ENCODE measurements at places on chromosomes 1 and 21.

DNA sequence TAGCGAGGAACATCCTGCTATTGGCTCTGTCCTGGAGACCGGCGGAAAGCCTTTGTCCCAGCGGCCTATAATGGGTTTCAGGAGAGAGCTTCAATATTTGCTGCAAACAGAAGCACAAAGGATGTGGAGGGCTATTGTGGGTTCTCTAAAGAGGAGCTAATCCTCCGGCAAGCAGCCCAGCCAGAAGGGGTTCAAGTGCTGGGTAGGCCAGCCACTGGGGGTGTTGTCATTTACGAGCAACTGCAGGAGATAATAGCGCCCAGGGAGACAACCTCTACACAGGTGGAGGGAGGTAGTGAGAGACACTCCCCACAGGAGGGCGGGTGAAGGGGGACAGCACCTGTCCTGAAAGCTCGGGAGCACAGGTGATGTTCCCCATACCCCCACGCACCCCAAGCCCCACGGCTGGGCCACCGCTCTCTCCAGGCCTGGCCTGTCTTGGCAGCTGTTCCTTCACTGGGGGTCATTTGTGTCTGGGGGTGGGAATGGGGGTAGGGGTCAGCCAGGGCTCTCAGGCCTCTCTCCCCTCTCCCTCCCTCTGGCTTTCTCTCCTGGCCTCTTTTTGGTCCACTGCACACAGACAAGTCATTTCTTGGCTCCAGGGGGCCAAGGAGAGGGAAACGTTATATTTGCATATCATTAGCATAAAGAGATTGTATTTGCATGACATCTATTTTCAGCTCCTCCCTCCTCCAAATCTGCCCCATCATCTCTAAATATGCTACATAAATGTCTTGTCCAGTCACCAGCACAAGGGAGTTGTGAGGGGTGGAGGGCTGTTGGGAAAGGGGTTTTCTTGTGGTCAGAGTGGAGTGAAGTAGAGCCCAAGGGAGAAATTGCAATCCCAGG, 22.0 kb upstream of the SLC26A9 start:
- DNase-seq, result no peak

DNA sequence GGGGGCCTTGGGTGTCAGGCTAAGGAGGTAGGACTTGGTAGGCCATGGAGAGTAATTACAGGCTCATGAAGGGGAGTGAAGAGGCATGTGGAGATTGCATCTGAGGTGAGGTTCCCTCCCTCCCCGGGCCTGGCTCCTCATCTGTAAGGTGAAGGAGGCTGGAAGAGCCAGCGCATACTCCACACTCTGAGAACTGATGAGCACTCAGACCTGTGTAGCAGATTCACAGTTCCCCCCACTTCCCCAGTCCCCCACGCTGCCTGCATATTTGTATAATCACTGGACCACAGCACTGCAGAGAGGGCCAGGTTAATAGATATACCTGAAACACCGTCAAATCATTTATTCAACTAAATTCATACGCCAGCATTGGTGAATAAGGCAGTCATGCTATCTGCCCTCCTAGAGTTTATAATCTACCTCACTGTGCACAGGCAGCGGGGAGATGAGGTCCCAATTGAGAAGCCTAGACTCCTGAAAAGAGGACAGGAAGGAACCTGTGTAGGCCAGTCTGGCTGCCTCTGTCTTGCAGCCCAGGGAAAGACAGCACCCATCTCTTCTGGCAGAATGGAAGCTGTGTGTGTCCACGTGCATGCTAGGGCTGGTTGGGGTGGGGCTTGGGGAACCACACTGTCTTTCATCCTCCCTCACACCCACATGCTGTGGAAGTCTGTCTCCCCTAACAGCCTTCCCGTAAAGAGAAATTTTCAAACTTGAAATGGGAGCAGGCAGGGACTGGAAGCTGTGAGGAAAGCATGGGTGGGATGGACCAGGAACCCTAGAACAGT, 110.6 kb upstream of the ATP1A1 start:
- DNase-seq, result no peak

DNA sequence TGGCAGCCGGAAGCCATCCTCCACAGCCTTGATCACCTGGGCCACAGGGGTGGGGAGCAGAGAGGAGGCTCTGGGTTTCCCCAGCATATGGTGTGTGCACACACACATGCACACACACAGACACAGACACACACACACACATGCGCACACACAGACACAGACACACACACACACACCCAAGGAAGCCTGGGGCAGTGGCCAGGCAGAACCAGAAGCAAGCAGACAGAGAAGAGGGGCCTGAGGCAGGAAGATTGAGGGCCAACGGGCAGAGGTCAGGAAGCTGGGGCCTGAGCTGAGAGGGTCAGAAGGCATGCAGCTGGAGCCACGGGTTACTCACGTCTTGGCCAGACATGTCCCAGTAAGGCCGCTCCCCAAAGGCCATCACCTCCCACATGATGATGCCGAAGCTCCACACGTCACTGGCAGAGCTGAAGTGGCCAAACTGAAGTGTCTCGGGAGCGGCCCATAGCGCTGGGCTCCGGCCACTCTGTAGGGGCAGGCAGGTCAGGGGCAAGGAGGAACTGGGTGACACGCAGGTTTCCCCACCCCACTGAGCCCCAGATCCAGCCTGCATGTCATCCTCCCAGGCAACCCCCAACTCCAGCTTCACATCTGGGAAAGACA, 27.4 kb downstream of the CDCA8 start:
- DNase-seq, result no peak

DNA sequence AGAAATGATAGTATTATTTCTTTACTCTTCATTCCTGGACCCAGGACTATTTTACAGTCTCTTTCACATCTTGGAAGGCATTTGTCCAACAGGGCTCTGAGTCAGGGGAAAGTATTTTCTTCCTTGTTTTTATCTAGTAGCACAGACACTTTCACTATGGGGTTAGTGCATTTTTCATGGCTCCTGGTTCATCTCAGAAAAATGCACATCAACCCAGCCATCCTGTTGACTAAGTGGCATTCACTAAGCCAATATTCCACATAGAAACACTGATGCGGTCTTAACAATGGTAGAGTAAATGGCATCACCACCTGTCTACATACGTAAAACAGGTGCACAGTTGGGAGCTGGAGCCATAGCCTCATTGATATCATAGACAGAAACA, 87.4 kb upstream of the C1orf21 start:
- no peak for DNase-seq

DNA sequence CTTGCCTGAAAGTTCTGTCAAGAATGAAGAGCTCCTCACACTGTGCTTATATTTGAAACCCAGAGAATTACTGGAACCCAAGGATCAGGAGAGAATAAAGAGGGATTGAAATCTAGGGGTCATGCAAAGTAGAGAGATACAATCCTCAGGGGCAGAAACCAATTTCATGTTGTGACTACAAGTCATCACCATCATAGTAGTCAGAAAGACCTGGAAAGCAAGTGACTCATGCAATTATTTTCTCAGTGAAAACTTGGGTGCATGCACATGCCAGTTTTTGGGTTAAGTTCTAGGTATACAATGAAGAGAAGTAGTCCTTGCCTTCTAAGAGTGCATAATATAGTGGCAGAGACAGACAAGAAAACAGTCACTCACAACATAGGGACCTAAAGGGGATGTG, 210.0 kb downstream of the ZC3H11B start:
- no peak for DNase-seq

DNA sequence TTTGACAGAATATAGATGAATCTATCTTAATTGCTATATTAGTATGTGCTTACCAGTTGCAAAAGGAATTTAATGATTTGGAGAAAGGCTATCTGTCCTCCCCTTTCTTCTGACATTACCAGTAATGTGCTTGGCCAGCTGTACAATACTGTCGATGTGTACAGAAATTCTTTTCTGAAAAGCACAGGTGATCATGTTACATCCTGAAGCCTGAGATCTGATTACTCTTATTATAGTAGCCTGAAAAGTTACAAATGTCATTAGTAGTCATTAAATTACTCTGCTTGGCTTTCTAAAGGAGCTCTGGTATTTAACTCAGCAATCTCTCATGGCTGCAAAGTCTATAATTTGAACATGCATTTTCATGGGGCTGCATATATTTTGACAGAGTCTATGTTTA, 209.8 kb downstream of the PTPRC start:
- DNase-seq, result no peak
